ENCODE measurements at places on chromosomes 12 and 14. TPM values are rescaled to one million over a fixed set of nuclear protein-coding genes. Genes with fewer than 3 reads are reported as not detected.

The BDKRB1 gene
- not detected for total RNA-seq

The IL31 gene
- 2.0 TPM for total RNA-seq

The RASAL1 gene
- total RNA-seq = 0.19 TPM

The BBOF1 gene
- 2.0 TPM for total RNA-seq

The DTX1 gene
- total RNA-seq = 3.1 TPM

The MAPKAPK5 gene
- total RNA-seq = 73.7 TPM

The MORN3 gene
- total RNA-seq = 1.0 TPM

The TBX3 gene
- total RNA-seq = not detected

The CMAS gene
- 38.9 TPM for total RNA-seq

The AHNAK2 gene
- 0.02 TPM for total RNA-seq

The KCNC2 gene
- not detected for total RNA-seq

The GPRC5D gene
- not detected for total RNA-seq

The GPD1 gene
- 0.44 TPM for total RNA-seq

The BEST3 gene
- total RNA-seq = not detected

The RD3L gene
- not detected for total RNA-seq

The GPR132 gene
- 42.8 TPM for total RNA-seq

The GLT8D2 gene
- 0.10 TPM for total RNA-seq

The SERPINA9 gene
- not detected for total RNA-seq

The TMEM63C gene
- total RNA-seq = 0.51 TPM

The IAPP gene
- total RNA-seq = not detected

The B4GALNT3 gene
- 2.2 TPM for total RNA-seq

The TAS2R46 gene
- 0.34 TPM for total RNA-seq

The INHBE gene
- total RNA-seq = 1.2 TPM

The KRT6C gene
- not detected for total RNA-seq

The BDKRB2 gene
- total RNA-seq = not detected

The CDK2 gene
- 124 TPM for total RNA-seq

The ARMH4 gene
- total RNA-seq = not detected

The MYO1H gene
- total RNA-seq = not detected

The TAS2R9 gene
- not detected for total RNA-seq

The HAL gene
- total RNA-seq = 0.38 TPM

The HELB gene
- total RNA-seq = 10.6 TPM

The ASB2 gene
- total RNA-seq = 75.9 TPM

The COCH gene
- 3.1 TPM for total RNA-seq

The OTUB2 gene
- total RNA-seq = 0.86 TPM

The PTPN21 gene
- 0.30 TPM for total RNA-seq

The CIROP gene
- not detected for total RNA-seq

The CLEC2A gene
- not detected for total RNA-seq

The GLIPR1L2 gene
- not detected for total RNA-seq

The SYNE3 gene
- total RNA-seq = 37.0 TPM

The C12orf76 gene
- 11.7 TPM for total RNA-seq

The SLCO1B1 gene
- not detected for total RNA-seq

The COQ6 gene
- 18.2 TPM for total RNA-seq

The FOXG1 gene
- not detected for total RNA-seq

The GEMIN2 gene
- 18.3 TPM for total RNA-seq

The CIDEB gene
- total RNA-seq = 14.4 TPM

The MMP17 gene
- total RNA-seq = 0.21 TPM

Data from activated CD8-positive, alpha-beta memory T cell treated with anti-CD3 and anti-CD28 coated beads for 36 hours (primary cell).